ENCODE measurements at places on chromosomes 3 and 15.

- DNase-seq = no peak
Observed at GRCh38 chr15:76664895-76665294, 240.2 kb downstream of the SCAPER start.

- no peak for DNase-seq
Observed at GRCh38 chr15:36965570-36966342, 134.6 kb downstream of the MEIS2 start.

DNA sequence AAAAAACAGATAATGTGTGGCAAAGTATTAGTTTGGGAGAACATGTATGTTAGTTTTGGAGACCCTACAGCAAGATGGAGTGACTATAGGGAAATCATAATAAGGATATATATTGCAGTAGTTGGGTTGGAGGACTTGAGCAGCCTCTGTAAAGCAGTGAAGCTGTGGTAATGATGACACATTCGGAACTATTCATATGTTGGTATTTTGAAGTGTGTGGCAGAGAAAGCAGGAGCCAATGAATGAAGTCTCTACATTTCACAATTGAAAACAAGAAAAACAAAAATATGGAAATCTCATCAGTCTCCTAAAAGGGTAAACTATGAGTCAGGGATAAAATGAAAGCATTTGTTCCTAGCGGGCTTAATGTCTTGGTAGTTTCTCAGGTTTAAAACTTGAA is 645.9 kb downstream of the OTOL1 start:
- no peak for DNase-seq

DNA sequence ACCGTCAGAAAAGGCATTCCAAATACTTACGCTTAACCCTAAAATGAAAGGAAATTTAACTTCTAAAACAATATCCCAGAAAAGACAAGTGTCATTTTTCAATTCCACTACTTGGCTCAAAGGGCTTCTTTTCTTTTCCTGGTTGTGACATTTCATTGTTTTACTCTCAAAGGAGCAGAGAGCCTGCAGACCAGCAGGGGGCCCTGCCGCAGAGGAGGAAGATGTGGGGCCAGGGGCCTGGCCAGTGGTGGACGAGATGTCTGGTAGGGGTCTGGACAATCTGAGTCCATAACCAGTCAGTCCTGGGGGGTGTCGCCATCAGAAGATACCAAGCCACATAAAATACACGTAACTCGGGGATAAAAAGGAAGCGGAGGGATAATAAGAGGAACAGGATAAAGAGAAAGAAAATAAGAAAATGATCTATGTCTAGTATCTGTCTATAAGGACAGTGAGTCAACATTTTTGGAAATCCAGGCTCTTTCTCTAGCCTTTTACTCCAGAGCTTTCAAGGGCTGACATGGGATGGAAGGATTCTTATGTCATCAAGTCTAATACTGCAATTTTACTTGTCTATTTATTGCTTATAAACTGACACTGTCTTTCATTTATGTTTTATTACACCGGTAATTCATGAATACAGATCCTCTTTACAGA is 54.2 kb upstream of the ARHGEF3 start:
- DNase-seq = no peak

DNA sequence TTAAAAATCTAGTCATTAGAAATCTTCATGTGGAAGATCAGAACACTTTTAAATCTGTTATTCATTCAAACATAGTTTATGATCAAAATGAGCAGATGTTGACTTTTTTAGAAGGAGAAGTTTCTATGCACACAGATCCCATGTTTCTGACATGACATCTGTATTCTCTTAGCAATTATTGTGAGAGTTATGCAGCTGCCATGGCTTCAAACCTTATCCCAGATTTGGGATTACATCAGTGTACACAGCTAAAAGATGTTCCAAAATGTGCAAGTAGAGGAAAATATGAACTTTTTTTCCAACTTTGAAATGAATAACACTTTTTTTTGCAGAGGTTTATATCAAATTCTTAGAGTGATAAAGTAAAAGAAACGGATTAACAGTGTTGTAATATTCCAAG is 1166.9 kb downstream of the ZPLD1 start:
- DNase-seq = no peak
